HS-5 (cell line): ENCODE measurements at places on chromosomes 2 and 18.

- no peak for DNase-seq
Measured at GRCh38 chr18:58862356-58862755, 2.3 kb upstream of the ZNF532 start.

DNA sequence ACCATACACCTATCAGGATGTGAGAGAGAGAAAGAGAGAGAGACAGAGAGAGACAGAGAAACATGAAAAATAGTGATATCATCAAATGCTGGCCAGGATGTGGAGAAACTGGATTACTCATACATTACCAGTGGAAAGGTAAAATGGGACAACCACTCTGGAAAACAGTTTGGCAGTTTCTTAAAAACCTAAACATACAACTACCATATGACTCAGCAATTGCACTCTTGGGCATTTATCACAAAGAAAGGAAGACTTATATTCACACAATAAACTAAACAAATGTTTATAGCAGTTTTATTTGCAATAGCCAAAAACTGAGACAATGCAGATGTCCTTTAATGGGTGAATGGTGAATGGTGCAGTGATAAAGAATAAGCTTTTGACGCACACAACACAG lies 29.1 kb downstream of the SLC4A3 start:
- peak; percentile 53 for DNase-seq

GRCh38 chr2:200585340-200585729 lies 479 bp upstream of the AOX1 start:
- no peak for DNase-seq

- no peak for DNase-seq
Measured at GRCh38 chr2:178718283-178718682, 88.9 kb downstream of the TTN start.

- no peak for DNase-seq
Measured at GRCh38 chr2:20543469-20544152, 96.7 kb downstream of the RHOB start.

- DNase-seq = no peak
Measured at GRCh38 chr2:68698567-68699377, 35.8 kb upstream of the ARHGAP25 start.

DNA sequence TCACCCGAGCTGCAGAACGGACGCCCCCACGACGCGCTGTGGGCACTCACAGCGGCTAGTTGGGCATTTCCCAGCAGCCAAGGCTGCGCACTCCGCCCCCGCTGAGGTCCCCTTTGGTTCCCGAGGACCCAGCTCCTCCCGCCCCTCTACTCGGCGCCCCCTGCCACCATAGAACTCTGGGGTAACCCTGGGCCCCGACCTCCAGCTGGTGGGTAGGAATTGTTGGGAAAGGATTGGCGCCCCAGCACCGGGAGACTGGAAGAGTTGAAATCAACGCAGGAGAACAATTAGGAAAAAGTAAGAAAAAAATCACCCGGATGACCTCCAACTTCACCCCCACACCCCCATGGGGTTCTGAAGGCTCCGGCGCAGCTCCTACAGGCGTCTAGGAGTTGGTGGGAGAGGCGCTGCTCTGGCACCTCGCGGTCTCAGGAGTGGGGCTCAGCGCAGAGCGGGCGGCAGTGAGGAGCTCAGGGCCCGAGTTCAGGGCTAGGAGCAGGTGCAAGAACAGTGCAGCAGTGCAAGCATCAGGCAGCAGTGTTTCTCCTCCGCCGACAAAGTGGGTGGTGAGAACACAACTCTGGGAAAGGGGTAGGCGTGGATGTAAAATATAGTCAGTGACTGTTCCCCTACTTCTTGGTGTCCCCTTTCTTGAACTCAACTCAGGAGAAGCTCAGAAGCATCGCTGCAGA lies 14.0 kb downstream of the POU3F3 start:
- no peak for DNase-seq

GRCh38 chr2:231680992-231681852 lies 27.1 kb upstream of the PTMA start:
- no peak for DNase-seq
